Hematopoietic multipotent progenitor cell treated with erythropoietin and hydrocortisone succinate and interleukin-3 and kit ligand, for 8 days (in vitro differentiated cells): ENCODE measurements at places on chromosomes 4 and X.
A peak's percentile ranks its signal among the peaks of the same experiment; 100 is the strongest.

DNA sequence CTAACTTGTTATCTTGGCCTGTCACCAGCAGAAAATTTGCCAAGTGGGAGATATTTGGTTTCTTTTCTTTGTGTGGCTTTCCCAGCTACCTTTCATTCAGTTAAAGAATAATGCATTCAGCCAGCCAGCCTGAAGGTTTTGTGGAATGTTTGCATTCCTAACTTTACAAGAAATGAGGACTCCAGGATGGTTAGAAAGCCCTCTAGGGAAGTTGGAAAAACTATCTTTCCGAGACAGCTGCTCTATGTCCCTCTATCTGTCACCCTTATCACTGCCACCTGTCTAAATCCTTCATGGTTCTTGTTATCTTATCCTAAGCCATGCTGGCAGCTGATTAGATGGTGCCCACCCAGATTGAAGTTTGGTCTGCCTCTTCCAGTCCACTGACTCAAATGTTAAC is 384.2 kb downstream of the SH3BGRL start:
- no peak for DNase-seq

- no peak for DNase-seq
Observed at GRCh38 chr4:188620608-188621007, 481.4 kb downstream of the TRIML1 start.

DNA sequence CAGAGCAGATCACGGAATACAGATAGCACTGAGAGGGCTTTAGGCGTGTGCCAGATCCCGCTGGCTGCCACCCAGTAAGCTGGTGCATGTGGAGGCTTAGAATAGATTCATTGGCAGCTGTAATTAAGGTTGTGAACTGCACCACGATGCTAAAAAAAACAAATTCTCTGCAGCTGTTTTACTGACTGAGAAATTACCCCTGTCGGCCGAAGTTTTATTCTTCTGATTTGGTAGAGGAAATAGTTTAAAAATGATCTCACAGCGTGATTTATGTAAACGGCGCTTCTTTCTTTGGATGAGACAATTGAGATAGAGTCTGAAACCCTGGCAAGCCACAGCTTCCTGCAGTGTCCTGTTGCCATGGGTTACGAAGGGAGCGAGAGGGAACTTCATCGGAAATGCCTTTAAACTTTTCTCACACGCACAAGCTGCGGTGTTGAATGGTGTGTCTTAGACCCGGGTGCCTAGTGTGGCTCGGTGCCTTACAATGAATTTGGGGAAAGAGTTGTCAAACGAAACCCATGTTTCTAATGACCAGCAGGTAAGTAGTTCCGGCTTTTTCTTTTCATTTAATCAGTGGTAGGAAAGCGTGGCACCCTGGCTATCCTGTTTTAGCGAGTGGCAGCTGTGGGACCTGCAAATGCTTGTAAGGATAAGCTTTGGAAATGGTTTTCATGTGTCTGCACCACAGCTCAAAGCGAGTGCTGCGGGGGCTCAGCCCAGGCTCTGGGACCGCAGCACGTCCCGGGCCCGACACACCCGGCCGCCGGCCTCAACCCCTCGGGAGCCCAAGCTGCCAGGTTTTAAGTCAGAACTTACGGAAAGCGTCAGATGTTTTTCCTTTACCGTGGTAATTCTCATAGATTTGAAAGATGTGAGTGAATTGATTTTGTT is 71.7 kb upstream of the HGFAC start:
- peak; percentile 2 for DNase-seq

DNA sequence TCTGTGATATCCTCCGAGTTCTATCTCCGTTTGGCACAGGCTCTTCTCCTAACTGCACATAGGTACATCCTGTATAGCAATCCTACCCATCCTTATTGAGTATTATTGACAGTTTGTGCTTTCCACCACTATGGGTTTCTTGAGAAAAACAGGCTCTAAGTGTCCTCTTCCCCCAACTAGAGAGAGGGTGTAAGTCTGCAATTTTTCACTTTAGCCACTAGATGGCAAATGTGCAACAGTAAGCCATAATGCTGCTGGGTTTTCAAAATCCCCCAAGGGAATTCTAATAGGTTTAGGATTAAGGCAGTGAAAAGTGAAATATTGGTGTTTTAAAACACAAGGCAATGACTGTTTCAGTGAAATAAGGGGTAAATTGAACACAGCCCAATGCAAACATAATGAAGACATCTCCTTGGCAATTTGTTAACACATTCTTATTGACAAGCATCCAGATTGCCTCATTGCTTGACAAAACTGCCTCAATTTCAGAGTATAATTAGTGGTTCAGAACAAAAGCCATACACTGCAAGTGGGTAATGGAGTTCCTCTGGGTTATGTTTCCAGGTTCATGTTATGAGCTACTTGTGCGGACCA is 239.0 kb upstream of the HTR2C start:
- peak; percentile 30 for DNase-seq

DNA sequence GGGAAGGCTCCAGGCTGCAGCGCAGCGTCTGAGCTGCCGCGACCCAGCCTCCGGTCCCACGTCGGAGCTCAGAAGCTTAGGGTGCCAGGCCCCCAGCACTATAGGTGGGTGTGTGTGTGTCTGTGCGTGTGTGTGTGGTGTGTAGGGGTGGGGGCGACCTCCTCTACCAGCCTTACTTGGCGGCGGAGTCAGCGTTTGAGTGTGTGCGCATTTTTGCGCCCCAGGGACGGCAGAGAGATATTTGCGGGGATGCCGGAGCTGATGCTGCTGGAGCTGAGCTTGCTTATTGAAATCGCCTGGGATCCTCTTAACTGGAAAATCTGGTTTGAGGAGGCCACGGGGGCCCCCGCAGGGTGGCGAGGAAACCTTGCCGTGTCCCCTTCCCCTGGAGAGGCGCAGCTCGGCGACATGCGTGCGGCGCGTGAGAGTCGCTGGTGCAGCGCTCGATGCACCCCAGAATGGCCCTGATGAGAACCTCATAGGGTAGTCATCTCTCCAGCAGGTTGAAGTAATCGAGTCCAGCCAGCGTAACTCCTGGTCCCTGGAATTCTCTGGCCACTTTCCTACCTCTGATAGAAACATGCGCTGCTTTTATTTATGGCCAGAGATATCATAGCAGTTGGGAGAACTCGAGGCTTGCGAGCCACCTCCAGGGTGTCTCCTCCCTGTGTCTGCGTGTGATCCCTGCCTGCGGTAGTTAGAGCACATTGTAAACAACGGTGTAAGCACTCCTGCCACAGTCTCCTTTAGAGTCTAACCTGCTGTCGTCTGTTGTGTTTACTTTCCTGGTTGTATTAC is 2.7 kb downstream of the ADGRL3 start:
- DNase-seq: no peak

GRCh38 chrX:9873952-9874351 is 87.7 kb downstream of the SHROOM2 start:
- peak; percentile 60 for DNase-seq

DNA sequence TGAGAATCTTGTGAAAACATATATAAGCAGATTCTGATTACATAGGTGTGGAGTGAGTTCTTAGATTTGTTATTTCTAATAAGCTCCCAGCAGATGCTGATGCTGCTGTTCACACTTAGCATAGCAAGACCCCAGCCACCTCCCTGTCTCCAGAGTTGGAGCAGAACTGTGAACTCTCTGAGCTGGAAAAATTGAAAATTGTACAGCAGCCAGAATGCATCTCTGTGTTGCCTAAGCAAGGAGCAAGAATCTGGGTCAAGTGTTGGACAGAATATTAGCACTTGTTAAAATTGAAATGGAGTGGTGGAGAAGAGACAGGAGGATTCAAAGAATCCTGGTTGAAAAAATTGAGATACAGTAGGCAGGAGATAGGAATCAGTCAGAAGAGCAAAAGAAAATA is 146.6 kb upstream of the FAM47C start:
- DNase-seq: no peak

GRCh38 chrX:24184018-24184417 is 34.5 kb downstream of the ZFX start:
- no peak for DNase-seq

DNA sequence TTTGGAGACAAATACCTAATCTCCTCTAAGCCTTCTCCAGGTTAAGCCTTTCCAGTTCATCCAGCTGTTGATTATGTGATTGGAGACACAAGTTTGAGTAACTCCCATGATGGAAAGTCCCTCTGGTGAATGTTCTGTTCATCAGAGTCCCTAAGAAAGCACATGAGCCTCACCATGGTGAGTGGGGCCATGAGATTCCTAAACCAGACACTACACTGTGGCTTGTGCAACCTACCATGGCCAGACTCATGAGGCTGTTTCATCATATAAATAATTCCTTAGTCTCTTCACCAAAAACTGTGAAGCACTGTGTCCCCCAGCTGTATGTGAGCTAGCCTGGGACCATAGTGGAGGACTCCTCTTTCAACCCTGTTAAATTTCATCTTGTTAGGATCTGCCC is 14.4 kb downstream of the PKD2 start:
- no peak for DNase-seq

DNA sequence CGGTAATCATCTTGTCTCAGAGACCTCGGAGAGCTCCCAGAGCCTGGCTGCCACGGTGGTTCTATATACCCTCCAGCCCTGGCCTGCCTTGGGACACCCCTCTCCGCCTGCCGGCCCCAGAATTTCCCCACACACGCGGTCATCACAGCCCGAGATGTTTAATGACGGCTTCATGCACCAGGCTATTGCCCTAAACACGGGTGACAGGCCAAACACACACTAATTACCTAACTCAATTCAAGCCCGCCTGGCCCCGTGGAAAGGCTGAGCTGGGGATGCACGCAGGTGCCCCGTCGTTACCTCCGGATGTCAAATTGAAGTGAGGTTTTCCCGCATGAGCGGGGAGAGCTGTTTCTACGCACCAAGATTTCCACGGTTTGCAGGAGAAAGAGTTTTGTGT is 72.9 kb upstream of the PPP2R3B start:
- DNase-seq: no peak

- no peak for DNase-seq
Observed at GRCh38 chrX:98523026-98523425, 1639.3 kb downstream of the RPA4 start.

DNA sequence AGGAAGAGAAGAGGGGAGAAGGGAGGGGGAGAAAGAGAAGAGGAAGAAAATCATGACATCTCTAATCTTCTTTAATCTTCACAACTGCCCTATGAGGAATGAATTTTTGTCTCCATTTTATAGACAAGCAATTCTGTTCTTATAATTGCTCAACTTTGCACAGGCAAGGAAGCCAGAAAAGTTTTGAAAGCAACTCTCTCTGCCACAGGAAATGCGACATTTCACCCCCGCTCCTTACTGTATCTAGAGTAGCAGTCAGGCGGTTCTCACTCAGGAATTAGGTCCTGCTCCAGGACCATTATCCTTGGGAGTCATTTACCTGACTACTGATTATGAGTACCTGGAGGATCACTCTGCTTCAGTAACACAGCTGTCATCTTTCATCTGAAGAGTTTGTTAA is 69.2 kb upstream of the FAM9A start:
- no peak for DNase-seq

GRCh38 chr4:13570916-13571315 is 26.6 kb upstream of the NKX3-2 start:
- no peak for DNase-seq

DNA sequence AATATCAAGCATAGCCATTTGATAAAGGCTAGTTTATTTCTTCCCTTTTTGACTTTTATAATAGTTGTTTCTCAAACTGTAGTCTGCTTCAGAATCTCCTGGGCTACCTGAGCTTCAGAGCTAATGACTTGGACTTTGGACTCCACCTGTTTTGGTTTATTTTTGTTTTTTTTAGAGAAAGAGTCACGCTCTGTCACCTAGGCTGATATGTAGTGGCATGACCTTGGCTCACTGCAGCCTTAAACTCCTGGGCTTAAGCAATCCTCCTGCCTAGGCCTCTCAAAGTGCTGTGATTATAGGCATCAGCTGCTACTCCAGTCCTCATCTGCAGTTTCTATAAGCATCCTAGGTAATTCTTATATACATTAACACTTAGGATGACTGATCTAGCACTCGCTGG is 90.5 kb downstream of the DDIT4L start:
- DNase-seq: no peak

DNA sequence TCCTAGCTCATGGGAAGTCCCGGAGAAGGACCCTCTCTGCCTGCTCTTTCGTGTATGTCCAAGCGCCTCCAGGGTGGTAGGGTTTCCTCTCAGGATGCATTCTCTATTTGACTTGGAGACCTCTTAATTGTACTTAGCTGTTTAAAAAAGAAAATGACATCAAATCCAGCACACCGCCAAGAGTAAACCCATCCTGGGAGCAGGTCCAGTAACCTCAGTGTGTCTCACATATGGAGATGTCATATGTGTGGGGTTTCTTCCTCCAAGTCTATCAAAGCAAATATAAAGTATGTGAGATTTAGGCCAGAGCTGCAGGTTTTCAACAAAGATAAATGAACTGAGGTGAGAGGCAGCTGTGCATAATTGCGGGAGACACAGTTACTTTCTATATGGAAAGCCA is 209.4 kb upstream of the ANXA3 start:
- DNase-seq: no peak

DNA sequence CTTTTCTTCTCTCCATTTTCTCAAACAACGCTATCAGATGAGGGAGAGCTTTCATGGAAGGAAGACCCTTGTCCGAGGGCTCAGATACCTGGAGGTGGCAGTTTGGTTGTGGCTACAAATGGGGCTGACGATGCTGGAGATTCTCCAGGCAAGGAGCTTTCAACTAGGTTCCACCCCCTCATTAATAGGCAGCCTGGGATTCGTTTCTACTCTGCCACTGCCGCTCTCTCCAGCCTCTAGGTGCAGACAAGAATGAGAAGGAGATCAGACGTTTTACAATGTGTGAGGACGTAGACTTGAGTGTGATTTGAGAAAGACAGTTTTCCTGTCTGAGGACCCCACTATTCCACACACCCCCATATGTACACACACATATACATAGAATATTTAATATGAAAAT is 53.1 kb downstream of the ETNPPL start:
- DNase-seq: no peak

GRCh38 chr4:169201222-169202144 is 69.3 kb downstream of the SH3RF1 start:
- no peak for DNase-seq

DNA sequence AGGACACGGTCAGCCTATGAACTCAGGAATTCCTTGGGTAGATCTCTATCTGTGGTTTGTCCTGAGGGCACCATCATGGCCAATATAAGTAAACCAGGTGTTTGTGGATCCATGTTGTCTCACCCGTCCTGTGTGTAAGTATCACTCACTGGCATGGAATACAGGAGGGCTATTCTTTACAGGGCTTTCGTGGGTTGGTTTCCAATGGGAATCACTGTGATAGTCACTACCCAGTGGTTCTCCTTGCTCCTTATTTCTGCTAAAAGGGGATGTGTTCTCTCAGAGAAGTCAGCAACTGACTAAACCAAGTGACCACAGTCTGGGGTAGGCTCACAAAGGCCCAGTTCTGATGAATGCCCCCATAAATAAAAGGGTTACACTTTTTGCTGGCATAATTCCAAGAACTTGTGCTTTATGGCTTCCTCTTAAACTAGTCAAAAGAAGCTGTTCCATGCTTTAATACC is 236.7 kb upstream of the JADE1 start:
- no peak for DNase-seq

DNA sequence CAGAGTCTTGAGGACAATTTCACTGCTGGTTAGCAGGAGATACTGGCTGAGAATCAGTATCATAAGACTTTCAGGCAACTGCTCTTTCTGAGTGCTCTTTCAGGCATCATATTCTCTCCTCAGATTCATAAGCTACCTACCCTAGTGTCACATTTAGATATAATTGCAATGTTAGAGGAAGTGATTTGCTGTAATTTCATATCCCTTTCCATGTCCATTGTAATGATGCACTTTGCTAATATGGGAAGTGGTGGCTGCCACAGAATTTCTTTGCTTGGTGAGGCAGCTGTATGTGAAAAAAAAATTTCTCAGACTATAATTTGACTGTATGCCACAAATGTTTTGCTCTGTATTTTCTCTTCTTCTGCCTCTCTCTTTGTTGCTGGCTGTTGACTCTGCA is 63.3 kb downstream of the DOCK11 start:
- no peak for DNase-seq
